ENCODE measurements at places on chromosomes 1 and 21.

GRCh38 chr21:19874521-19874920 lies 1123.7 kb upstream of the NCAM2 start:
- DNase-seq: no peak

DNA sequence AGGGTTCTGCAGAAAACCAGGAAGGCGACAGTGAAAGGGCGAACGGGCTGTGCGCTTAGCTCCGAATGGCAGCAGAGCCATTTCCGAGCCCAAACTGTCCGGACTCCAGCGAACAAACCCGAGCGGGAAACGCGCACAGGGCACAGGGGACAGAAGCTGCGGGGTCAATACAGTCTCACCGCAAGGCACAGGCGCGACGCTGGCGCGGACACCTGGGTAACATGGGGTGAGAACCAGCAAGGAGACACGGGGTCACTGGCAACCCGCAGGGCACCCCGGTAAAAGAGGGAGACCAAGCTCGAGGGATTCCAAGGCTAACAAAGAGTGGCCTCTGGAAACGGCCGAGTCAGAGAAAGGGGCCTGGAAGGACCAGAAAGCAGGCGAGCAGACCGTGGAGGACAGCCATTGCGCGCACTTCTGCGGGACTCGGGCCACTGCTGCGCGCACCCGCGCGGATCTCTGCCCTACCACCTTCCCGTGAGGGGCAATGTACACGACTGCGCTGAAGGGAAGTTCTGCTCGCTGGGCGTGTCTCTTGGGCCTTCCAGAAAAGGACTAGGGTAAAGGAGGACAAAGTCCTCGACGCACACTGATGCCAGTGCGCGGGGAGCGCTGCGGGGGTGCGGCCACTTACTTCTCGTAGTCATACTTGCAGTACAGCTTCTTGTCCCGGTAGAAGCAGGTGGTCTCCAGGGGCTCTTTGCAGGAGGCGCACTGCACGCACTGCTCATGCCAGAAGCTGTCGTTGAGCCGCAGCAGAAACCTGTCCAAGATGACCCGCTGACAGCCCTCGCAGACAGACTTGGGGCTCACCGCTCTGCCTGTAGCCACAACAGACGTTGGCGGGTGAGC lies 3.8 kb downstream of the LMX1A start:
- DNase-seq: no peak

- DNase-seq: no peak
Measured at GRCh38 chr1:160942926-160943325, 11.7 kb downstream of the ITLN2 start.

DNA sequence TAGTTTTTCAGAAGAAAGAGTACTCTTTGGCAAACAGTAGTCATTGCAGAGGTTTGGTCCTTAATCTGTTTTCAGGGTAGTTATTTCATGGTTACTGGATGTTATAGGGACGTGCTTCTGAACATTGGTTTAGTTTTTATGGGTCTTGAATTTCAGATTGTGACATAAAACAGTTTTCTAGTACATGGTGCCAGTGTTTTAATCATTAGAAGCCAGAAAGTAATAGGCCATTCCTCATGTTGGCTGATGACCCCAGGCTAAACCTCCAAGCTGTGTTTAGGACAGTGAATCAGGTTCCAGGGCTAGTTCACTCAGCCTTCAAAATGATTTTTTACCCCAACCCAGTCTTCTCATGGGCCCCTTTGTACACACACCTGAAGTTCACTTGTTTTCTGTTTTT lies 73.3 kb downstream of the OLFML2B start:
- no peak for DNase-seq

GRCh38 chr1:224781800-224782199 lies 147.7 kb upstream of the DNAH14 start:
- DNase-seq: no peak

GRCh38 chr1:109391626-109392025 lies 6.1 kb downstream of the SORT1 start:
- peak; percentile 15 for DNase-seq

DNA sequence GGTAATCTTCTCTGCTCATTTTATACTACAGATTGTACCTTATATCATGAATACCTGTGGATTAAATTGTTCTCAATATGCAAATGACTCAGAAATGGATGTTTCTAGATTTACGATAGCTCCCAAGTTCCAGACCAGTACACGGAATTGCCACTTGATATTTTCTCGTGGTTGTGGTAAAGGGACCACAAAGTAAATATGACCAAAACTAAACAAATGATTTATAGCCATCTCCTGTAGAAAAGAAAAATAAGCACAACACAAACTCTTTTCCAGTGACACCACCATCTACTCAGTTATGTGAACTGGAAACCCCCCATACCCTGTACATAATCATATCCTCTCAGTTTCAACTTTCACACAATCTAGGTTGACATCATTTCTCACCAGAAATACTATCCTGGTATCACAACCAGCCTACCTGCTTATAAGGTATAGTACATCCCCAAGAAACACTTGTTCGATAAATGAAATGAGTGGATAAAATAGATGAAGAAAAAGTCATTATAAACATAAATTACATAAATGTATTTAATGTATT lies 172.3 kb downstream of the ADGRL4 start:
- DNase-seq: no peak

DNA sequence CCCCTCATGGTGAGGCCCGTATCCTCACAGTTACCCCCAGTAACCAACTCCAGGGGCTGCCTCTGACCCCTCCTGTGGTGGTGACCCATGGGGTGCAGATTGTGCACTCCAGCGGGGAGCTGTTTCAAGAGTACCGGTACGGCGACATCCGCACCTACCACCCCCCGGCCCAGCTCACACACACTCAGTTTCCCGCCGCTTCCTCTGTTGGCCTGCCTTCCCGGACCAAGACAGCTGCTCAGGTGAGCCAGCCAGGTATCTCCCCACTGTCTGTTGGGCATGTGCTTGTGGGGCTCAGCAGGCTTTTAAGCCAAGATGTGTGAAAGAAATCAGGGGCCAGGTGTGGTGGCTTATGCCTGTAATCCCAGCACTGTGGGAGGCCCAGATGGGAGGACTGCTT lies 39.9 kb downstream of the ZBTB17 start:
- no peak for DNase-seq

DNA sequence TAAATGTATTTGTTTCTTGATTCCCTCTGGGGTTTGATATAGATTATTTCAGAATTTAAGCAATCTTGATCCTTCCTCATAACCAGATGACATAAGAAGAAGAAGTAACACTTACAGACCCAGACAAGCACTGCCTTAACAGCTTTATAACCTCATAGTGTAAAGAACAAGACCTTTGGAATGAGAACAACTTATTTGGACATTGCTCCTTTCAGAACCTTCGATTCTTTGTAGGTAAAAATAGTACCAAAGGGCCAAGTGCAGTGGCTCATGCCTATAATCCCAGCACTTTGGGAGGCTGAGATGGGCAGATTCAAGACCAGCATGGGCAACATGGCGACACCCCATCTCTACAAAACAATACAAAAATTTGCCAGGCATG lies 15.0 kb downstream of the TM2D1 start:
- DNase-seq: no peak

DNA sequence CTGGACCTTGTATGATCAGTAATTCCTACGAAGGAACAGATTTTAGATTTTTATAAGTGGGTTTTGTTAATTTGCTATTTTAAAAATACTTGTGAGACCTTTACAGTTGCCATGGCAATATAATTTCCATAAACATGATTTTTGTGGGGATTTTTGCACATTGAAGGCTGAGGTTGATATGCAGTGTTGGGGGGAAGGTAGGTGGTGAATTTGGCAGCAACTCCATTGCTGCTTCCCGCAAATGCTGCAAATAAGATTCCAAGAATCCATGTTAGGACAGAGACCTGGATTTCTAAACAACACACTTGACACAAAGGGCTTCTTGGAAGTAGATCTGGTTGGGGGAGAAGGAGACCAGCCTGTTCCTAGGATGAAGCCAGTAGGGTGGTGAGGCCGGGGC lies 18.2 kb downstream of the STUM start:
- no peak for DNase-seq

GRCh38 chr1:2555634-2556276 lies 416 bp upstream of the TNFRSF14 start:
- DNase-seq: peak; percentile 72

DNA sequence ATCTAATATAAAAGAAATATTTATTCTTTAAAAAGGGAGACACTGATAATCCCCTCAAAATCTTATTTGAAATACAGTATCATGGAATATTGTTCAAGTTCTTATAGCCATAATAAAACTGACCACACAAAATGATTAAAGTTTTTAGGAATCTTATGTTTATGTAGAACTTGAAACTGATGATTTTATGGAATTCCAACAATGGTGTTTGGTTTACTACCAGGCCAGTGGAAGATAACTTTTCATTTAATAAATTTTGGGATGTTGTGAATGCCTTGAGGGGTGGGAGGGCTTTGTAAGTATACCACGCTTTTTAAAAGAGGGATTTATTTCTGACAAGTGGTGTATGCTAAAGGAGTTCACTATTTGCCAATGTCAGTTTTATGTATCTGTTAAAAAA lies 87.7 kb downstream of the RAB3GAP2 start:
- DNase-seq: no peak

DNA sequence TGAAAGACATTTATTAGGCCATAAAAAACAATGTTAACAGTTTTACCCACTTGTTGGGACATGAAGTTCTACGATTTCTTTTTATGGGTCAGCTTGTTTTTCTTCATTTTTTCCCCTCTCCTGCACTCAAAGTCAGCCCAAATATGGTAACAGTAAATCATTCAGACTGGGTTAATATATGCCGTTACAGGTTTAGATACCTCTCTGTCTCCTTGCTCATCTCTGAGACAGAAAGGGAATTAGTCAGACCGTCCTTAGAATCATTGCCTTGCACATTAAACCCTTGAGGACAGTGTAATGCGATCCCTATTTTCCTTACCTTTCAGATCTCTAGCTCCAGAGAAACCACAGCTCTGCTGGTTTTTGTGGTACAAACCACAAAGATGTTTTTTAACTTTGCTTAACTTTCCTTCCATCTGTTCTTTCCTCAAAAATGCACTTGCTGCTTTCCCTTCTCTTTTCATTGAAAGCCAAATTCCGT lies 613.3 kb downstream of the PLPP3 start:
- DNase-seq: no peak
